ENCODE measurements at places on chromosomes 3 and 15. TPM values are rescaled to one million over a fixed set of nuclear protein-coding genes. Genes with fewer than 3 reads are reported as not detected.

DNA sequence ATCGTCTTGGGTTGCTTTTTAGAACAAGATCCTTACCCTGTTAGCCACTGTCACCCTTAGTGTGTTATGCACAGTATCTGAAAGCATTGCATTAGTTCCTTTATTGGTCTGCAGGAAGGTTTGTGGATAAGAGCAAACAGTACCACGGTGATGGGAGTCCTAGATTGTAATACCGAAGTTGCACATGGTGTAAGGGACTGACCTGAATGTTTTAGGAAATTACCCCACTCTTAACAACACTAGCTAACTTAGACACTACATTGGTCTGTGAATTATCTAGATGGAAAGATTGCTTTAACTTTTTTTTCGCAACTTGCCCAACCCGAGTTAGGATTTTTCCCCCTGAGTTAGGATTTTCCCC lies 1.3 kb downstream of the STT3B start:
- DNase-seq, result no peak

- no peak for DNase-seq
Measured at GRCh38 chr3:150022381-150023238, 51.9 kb upstream of the PFN2 start.

GRCh38 chr3:122858373-122858772 lies 63.5 kb downstream of the SLC49A4 start:
- DNase-seq, result no peak

GRCh38 chr15:58650102-58650501 lies 99.4 kb downstream of the ADAM10 start:
- no peak for DNase-seq

GRCh38 chr3:58474348-58474911 lies 17.5 kb upstream of the KCTD6 start:
- no peak for DNase-seq

The TAGLN3 gene
- polyA plus RNA-seq, result 1.8 TPM

DNA sequence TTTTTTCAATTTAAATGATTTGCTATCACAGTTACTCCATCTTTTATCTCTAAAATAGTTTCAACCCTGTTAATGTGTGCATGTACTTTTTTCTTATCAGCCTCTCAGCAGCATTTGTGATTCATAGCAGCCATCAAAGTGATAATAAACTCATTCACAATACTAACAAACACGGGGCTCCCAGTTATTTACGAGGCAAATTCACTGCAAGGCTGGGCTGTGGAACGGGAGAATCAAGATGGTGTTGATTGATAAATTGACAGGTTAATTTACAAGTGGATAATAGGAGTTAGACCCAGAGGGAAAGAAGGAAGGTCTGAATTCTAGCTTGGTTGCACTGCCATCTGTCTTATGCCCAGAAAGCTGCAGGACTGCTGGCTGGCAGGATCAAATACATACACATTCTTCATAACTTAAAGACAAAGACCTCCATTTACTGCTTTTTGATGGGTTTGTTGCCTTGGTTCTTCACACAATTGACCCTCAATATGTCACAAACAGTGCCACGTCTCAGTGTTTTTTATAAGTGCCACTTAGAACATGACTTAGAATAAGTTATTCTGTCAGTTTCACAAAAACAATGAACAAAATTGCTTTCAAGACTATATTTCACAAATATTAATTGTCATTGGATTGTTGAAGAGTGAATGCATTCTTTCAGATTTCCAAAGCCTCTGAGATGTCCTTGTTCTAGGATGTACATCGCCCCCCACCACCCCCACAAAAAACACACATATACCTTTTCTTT lies 562.8 kb downstream of the NR2F2 start:
- DNase-seq, result peak; percentile 25

Measured in right renal pelvis (tissue), 4 donors.